ENCODE measurements at places on chromosomes 2 and 18.

- no peak for DNase-seq
Measured at GRCh38 chr2:173941567-173941966, 23.6 kb downstream of the SP3 start.

- DNase-seq: no peak
Measured at GRCh38 chr2:109511168-109511567, 102.6 kb downstream of the SEPTIN10 start.

GRCh38 chr2:126222278-126222677, 433.7 kb upstream of the GYPC start:
- no peak for DNase-seq

DNA sequence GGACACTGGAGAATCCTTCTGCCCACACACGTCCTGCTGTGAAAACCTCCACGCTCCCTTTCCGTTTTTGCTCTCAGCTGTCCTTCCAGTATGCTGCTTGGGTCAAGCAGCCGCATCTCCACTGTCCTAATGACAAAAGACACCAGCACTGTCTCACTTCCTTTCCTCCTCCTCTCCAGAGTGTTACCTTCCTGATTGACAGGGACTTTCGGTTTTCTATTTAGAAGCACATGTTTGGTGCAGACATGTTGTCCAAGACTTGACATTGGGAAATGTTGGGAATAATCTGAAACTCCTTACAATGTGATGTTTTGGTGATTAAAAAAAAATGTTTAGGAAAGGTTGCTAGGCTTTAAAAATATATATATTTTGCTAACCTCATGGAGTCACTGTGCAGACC, 226.6 kb downstream of the FAM210A start:
- DNase-seq: no peak

DNA sequence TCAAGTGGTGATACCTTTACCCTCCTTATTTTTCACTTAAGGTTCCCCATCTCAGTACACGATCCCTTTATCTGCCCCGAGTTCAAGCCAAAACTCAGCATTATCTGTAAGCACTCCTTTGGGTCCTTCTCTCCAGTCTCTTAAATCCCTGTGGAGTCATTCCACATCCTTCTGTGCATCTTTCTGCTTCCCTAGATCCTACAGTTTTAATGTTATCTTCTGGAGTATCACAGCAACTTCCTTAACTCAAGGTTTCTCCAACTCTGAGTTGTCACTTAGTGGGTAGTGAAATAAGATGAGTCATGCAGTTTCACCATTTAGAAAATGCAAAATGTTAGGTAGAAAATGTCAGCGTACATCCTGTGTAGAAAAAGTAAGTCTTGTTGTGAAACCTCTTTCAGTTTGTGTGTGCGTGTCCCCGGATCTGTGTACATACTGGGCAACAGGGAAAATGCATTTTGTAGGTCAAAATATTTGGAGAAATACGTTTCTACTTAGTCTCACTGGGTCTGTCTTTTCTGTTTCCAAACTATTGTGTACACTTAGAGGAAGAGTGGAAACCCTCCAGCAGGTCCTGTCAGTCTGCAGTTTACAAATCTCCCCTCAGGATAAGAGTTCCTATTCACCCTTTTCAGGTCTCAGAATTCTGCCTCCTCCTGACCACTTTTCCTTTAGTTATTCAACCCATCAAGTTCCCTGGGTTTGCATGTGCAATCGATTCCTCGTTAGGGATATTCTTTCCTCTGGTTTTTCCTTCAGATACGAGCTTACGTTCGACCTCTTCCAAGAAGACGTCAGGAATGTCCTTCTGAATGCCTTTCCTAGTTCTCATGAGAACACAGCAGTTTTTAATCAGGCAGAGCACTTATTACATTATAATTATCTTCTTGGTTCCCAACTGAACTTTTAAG, 154.8 kb downstream of the TGIF1 start:
- DNase-seq: no peak

GRCh38 chr2:51065276-51065675, 33.3 kb upstream of the NRXN1 start:
- DNase-seq: no peak

- DNase-seq: no peak
Measured at GRCh38 chr2:153823880-153824279, 47.8 kb upstream of the GALNT13 start.

GRCh38 chr2:162074632-162074895, 549 bp upstream of the DPP4 start:
- no peak for DNase-seq
